ENCODE measurements at places on chromosomes 5 and 9.

DNA sequence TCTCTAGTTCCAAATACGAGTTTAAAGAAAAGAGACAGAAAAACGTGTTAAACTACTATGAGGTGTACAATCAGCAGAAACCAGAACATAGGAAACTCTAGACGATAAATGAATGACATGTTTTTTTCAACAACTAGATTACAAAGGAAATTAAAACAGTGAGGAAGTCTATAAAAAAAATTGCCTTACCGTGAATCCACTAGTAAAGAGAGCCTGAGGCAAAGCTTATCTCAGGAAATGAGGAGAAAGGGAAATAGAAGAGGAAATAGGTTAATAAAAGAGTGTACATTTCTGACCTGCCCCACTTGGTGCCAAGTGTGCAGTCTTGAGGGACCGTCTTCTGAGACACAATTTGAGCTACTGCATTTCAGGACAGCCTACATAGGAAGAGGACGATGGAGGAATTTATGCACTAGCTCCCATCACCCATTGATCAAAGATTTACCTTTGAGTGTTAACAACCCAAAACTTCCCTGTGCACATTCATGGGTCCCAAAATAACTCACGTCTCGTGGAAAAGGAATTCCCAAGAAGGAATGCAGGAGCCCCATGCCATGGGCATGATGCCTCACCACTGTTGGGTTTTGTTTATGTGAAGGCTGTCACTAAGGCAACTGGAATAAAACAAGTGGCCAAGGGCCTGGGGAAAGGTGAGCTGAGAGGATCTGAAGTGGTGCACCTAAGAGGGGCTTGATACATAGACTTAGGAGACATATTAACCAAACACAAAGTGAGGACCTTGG lies 53.6 kb upstream of the SLC1A3 start:
- DNase-seq: no peak

DNA sequence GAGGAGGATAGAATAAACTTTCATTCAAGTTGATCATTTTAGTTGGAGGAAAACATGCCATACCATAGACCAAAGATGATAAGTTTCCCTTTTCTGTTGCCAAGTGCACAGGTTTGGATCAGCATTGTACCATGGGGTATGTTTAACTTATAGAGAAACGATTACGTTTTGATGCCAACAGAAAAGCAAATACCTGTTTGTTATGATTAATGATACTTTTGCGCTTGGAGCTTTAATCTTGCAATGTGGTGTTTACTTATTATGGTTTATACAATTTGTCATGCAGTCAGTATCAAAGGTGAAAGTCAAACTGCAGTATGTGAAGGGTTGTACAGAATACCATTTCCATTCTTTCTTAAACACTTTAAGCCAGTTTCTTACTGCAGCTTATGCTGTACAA lies 13.2 kb upstream of the ARHGEF28 start:
- no peak for DNase-seq

GRCh38 chr9:128007566-128008138 lies 26.9 kb upstream of the EEIG1 start:
- peak; percentile 18 for DNase-seq

- no peak for DNase-seq
Observed at GRCh38 chr9:70609542-70610286, 195.3 kb upstream of the KLF9 start.

DNA sequence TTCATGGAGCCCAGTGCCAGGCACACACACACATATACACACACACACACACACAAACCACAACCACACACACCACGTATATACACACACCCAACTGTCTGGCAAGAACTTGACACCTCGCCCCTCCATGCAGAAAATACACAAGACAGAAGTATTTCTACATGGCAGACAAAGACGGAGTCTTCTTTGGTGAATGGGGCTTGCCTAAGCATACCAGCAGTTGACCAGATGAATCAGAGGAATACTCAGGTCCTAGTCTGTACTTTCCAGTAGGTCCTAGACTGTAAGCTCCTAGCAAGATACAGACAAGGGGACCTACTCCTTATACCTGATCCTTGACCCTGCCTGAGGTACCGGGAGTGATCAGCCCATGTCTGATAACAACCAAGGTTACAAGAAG lies 60.1 kb downstream of the SIL1 start:
- no peak for DNase-seq

- no peak for DNase-seq
Observed at GRCh38 chr5:38888041-38888440, 42.2 kb downstream of the OSMR start.

- no peak for DNase-seq
Observed at GRCh38 chr5:58266402-58266801, 193.5 kb downstream of the PLK2 start.

DNA sequence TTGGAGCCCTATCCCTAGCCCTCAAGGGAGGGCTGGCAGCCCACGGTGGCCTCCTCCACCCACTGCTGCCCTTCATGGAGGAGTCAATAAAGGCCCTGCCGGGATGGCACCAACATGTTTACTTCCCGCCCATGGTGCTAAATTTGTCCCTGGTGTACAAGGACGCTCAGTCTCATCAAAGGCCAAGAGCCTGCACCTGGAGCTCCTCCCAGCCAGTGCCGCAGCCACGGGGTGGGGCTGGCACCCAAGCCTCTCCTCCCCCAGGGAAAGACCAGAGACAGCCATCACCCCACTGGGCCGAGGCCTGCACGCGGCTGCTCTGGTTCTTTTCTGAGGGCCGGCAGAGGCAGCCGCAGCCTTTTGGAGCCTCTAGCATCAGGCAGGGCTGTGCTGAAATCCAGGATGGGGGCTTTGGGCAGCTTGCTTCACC lies 34.8 kb upstream of the RXRA start:
- DNase-seq: no peak

DNA sequence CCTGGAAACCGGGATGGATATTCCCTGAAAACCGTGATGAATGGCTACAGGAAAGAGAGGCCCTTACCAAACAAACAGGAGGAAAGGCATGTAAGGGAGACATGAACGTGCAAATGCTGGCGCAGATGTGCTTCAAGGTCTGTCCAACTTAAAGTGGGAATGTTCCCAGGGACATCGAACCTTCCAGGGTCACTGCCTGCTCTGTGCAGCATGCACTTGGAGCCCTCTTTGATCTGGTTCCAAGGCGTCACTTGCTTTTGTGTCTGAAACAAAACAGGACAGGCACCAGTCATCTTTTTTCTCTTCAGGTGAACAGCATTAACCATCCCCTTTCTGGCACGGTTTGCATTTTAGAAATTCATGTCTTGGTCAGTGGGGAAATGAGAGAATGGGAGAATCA lies 479.4 kb downstream of the RASEF start:
- DNase-seq: no peak

- DNase-seq: no peak
Observed at GRCh38 chr9:33794560-33794959, 801 bp upstream of the PRSS3 start.

GRCh38 chr5:95670568-95670967 lies 12.2 kb downstream of the SPATA9 start:
- no peak for DNase-seq

- no peak for DNase-seq
Observed at GRCh38 chr5:10853154-10853553, 92.1 kb upstream of the DAP start.

DNA sequence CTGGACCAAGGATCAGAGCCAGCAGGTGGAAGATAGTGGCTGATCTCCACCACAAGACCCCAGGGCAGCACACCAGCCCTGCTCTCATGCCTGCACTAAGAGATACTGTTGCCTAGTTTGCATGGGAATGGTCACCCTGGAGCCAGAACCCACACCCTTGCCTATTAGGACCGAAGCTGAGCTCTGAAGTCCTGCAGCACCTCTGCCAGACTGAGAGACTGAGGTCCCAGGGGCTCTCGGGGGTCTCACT lies 11.3 kb downstream of the ACSL6 start:
- no peak for DNase-seq

GRCh38 chr5:103108086-103108485 lies 11.9 kb downstream of the GIN1 start:
- no peak for DNase-seq

- DNase-seq: no peak
Observed at GRCh38 chr5:152529440-152529839, 124.4 kb upstream of the NMUR2 start.

DNA sequence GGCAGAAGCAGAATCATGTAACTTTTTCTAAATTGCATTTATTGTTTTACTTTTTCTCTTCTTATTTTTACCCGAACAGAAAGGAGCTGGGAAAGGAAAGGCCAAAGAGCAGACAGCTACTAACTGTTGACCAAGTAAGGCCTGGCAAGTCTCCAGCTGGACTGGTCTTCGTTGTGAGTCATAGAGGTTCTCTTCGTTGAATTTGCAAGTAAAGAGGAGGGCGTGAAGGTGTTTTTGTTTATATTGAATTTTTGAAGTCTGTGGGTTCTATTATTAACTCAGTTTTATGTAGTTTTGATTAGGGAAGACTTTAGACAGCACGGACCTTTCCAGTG lies 416.5 kb upstream of the CCNH start:
- no peak for DNase-seq

DNA sequence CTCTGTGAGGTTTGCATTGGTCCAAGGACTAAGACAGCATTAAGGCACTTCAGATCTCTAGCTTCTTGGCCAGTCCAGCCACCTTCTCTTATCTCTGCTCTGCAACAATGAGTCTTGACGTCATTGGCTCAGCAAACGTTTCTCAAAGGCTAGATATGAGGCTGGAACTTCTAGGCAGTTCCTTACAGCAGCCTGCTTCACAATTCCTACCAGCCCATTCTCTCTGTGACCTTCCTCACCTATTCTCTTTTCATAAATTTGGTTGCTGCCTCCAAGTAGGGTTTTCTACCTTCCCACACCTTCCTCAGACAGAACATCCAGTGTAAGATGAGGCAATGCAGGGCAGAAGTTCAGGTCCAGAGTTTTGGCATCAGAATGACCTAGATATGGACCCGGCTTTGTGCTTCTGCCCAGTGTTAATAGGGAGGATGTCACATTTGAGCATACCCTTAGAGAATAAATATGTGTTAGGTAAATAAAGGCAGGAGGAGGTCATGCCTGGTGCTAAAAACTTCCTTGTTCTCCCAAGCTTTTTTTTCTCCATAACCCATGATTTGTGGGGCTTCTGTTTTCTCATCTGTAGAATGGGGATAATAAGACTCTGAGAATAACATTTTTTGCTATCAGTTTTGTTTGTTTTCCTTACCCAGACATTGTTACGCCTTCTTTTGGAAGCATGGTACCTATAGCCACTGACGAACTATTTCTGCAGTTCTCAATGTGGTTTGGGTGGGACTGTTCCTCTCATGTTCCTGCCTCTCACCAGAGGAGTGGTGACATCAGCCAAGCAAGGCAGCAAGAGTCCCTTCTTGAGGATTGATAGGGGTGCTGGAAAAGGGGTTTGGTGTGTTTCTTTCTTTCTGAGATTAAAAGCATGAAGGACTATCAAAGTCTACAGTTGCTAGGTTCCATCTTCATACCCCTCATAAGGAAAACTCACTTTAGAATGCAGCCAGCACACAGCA lies 220.6 kb upstream of the TRIM32 start:
- DNase-seq: no peak

DNA sequence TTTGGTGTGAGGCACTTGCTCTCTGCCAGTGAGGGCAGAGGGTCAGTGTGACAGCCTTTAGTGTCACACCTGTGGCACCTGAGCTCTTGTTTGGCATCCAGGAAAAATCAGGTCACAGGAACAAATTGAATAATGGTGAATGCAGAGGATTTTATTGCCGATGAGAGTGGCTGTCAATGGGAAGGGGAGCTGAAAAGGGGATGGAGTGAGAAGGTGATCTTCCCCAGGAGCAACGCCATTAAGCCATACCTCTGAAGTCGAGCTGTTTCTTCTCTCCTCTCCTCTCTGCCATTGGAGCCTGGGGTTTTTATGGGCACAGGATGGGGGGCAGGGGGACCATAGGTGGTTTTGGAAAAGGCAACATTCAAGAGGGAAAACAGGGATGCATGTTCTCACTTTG lies 2.4 kb upstream of the HSD17B4 start:
- DNase-seq: no peak

Measured in DND-41 (cell line).